DMS79 treated with DMSO at 0.1 percent for 48 hours (cell line): ENCODE measurements at places on chromosomes 13 and 19.

DNA sequence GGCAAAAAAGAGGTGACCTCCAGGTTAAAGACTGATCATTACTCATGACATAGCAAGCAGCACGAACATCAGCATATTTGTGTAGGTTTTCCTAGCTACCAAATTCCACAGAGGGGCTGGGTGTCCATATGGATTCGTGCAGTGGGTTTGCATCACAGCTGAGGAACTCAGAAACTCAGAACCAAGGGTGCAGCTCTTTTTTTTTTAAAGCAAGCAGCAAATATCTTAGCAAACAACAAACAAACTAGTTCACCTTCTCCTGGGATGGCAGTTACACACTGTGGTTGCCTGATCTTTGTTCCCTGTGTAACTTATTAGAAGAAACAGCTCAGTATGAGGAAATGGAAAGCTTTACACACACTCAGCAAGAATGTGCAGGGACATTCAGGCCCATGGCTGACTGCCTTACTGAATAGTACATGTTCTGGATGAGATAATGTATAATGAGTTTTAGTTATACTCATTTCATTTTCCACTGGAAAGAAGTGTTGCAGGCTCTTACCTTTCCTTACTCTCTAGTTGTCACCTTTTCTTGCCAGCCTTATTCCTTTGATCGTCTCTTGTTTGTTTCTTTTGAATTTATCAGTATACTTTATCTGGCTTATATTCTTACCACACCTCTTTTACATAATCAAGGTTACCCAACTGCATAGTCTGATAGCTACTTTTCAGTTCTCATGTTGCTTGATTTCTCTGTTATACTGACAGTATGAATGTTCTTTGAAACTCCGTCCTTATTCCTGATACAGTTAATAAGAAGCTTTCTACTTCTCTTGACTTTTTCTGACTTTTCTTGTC lies 4.3 kb downstream of the NDFIP2 start:
- DNase-seq, result no peak

DNA sequence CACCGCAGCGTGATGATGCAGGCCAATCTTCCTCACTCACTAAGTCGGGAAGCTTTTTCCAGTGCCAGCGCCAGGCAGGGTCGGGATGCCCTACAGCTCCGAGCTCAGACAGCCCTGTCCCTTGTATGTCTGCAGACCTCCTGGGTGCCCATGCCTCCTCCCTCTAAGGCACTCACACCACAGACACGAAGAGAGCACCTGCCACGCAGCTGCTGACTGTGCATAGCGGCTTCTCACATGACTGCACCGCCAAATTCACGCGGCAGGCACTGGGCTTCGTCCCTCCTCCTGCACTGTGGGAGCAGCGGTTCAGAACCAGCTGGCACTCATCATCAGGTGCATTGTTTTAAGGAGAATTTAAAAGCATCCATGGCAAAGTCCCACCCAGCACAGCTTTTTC lies 88.1 kb downstream of the SLC7A1 start:
- peak; percentile 71 for DNase-seq

- no peak for DNase-seq
These were observed 44.3 kb downstream of the SHISA2 start for GRCh38 chr13:26007261-26008125.

GRCh38 chr13:95385798-95386197 lies 84.5 kb upstream of the ABCC4 start:
- DNase-seq, result no peak

GRCh38 chr13:51590231-51590970 lies 6.1 kb downstream of the WDFY2 start:
- no peak for DNase-seq

GRCh38 chr19:39915101-39915847 lies 19.2 kb downstream of the FCGBP start:
- no peak for DNase-seq

- DNase-seq, result no peak
These were observed 7.9 kb downstream of the ZIC2 start for GRCh38 chr13:99989276-99990125.

GRCh38 chr13:51291341-51291740 lies 48.1 kb upstream of the SERPINE3 start:
- DNase-seq, result no peak

DNA sequence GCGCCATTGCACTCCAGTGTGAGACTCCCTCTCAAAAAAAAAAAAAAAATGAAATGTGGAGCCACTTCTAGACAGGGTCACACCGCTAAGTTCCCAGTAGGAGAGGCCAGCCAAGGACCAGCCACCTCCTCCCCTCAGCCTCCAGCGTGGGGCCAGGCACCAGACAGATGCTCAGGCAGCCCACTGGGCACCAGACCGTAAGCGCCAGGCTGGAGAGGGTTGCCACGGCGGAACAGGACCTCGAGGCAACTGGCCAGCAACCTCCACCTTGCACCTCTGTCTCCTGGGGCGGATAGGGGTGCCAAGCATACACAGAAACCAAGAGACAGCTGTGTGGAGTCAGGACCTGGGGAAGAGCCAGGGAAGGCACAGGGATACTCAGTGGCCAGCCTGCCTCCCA lies 3.7 kb downstream of the PEPD start:
- no peak for DNase-seq

DNA sequence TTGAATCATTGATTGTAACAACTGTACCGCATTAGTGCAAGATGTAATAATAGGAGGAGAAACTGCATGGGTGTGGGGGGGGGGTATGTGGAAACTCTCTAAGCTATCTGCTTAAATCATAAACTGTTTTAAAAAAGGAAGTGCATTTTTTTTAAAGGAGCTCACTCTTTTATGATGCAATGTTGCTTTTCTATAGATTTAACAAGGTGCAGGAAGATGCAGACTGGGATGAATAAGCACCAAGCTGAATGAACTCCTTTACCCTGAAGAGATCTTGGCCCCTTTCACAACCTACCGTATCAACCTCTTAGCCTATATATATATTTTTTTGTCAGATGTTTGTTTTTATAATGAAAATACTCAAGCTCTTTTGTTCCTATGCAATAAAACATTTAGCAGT lies 95.9 kb downstream of the AKAP11 start:
- no peak for DNase-seq

DNA sequence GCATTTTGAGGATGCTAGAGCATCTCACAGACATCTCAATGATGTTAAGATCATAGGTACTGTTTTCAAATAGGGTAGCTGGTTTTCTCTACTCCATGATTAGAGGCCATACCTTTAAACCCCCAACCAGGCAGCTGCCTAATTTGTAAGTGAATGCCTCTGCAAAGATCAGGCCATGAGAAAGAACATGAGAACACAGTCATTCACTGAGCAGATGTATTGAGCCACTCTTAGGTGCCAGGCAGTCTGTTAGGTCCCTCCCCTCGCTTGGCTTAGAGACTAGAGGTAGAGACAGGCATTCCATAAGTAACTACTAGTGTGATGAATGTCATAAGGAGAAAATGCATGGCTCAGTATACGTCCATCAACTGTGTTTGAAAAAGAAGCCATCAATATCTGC lies 410.0 kb downstream of the FGF9 start:
- DNase-seq, result no peak

- DNase-seq, result no peak
These were observed 18.4 kb upstream of the ITM2B start for GRCh38 chr13:48214519-48215121.

- no peak for DNase-seq
These were observed 506.0 kb upstream of the ATXN8OS start for GRCh38 chr13:69601661-69602060.

DNA sequence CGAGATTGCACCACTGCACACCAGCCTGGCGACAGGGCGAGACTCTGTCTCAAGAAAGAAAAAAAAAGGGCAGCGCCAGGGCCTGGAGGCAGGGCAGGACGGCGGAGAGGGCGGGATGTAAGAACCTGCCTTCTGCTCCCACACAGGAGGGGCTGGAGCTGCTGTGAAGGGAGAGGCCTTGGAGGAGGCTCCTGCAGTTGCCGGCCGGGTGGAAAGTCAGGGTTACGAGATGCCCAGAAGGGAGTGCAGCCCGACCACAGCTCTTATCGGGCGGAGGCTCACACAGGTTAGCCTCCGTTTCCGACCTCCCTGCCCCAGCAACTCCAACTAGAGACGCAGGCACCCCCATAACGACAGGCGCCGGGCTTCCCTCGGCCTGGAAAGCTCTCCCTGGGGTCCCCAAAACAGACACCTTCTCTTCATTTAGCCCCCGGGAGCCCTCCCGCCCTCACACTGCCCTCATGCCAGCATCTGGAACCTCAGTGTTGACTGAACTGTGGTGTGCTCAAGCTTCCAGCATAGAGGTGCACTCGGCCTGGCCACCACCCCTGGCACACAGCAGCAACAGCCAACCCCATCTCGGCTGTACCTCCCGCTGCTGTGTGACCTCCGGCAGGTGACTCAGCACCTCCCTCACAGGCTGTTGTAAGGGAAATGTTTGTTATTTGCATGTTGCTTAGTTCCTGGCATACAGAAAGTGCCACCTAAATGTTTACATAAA lies 1.4 kb downstream of the PLPP2 start:
- DNase-seq, result peak; percentile 62

GRCh38 chr19:34493038-34493648 lies 11.6 kb downstream of the WTIP start:
- DNase-seq, result no peak

GRCh38 chr19:44644402-44645016 lies 799 bp downstream of the PVR start:
- DNase-seq, result peak; percentile 19

- DNase-seq, result no peak
These were observed 310.4 kb downstream of the SPRY2 start for GRCh38 chr13:80030491-80030890.

DNA sequence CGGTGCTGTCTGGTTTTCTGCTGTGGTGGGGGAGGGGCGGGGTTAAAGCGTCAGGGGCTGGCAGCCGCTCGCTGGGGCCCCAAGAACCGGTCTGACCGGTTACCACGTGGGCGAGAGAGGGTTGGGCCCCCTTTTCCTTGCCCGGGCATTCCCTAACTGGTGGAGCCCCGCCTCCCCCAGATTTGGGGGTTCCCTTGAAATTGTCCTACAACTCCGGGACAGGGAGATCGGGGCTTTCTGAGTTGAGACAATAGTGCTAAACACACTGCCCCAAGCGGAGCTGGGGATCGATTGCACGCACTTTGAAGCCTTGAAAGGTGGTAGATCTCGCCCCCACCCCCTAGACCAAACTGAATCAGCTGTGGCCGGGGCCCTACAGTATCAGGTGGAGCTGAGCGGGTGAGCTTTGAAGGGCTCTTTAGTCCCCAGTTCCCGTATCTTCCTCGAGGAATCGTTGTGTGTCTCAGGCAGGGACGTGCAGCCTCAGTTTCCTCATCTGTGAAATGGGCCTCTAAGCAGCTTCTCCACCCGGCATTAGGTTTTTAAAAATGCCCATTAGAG lies 4.8 kb downstream of the IER2 start:
- peak; percentile 87 for DNase-seq

DNA sequence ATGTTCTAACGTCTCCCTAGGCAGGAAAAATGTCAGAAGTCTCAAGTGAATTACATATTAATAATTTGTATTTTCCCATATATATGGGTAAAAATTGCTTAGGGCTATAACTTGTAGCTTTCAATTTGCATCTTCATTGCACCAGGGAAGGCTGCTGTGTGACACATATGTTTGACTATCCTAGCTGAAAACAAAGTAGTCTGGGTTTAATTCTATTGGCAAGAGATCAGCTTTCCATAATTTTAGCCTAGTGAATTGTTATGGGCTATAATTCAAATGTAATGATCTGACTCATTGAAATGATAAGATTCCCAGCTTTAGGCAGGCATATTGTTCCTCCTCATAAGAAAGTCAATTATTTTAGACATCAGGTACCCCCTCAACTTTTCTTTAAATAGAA lies 553.1 kb downstream of the DCT start:
- DNase-seq, result no peak

GRCh38 chr19:41328157-41328841 lies 18.3 kb downstream of the CCDC97 start:
- DNase-seq, result no peak

- peak; percentile 50 for DNase-seq
These were observed 472.7 kb upstream of the NBEA start for GRCh38 chr13:34469196-34469986.

DNA sequence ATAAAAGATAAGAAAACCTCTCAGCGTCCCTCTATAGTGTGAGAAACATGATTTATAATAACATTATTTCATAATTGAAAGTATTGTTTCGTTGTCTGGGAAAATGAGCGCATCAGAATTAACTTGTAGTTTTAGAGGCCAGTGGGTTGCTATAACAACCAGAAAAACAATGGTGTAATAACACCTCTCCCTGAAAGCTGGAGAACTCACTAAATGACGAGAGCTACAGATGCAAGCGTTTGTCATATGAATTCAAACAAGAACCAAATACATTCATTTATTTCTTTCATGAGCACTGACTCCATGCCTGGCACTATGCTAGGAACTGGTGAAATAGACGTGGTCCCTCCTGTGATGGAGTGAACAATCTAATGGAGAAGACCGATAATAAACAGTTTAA lies 16.3 kb downstream of the KBTBD7 start:
- no peak for DNase-seq

DNA sequence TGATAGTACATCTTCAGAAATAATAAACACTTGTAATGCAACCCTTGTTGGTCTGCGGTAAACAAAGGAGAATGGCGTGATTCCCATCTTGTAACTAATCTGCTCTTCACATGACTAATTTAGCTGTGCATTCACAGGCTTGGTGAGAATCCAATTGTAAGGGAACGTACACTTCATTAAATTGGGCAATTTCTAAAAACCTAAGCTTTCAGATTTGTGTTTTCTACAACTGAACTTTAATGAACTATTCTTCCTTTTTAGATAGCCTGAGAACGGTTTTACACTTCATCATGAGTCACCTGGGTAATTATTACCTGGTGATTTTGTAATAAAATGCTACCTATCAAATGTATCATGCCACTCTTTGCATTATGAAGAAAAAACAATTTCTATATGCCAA lies 306.9 kb downstream of the KLF5 start:
- no peak for DNase-seq

DNA sequence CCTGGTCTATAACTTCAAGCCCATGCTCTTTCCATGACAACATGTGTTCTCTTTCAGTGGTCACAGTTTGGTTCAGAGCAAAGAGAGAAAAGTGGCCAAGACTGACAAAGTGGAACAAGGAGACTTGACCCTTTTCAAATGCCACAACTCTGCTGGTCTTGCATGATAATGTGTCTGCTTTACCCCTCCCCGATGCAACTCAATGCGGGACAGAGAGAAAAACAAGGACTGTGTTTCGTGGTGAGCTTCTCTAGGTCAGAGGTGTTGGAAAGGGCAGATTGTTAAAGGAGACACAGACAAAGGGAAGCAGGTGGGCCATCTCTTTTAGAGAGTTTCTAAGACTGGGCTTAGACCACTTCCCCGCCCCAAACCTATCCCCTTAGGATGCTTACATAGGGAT lies 61.6 kb upstream of the SERTM1 start:
- DNase-seq, result no peak
